ENCODE measurements at places on chromosomes 11 and 22. TPM values are rescaled to one million over a fixed set of nuclear protein-coding genes. Genes with fewer than 3 reads are reported as not detected.
A peak's percentile ranks its signal among the peaks of the same experiment; 100 is the strongest.

DNA sequence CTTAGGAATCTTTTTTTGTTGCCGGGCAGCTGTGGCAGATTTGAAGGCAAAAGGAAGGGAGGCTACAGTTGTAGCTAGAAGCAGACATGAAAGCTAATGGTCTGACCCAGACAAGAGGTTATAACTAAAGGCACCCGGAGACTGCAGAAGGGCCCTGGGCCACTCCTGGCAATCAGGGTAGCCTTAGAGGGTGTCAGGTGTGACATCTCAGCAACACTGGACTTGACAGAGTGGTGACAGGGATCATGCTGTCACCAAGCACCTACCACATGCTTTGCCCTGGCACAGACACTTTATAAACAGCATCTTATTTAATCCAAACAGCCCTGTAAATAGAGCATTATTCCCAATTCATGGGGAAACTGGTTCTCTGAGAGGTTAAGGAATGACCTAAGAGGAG lies 25.7 kb downstream of the TUB start:
- H3K27me3 ChIP-seq: no peaks in the 10 kb centered on the region
- no peak overlapping the region for H3K27ac ChIP-seq
- no peaks in the 10 kb centered on the region for H3K36me3 ChIP-seq
- H3K4me1 ChIP-seq: no peaks in the 10 kb centered on the region
- no peak for DNase-seq

- H3K4me1 ChIP-seq: no peaks in the 10 kb centered on the region
- H3K27ac ChIP-seq: no peak overlapping the region
- H3K4me3 ChIP-seq: no peak overlapping the region
- no peaks in the 10 kb centered on the region for H3K27me3 ChIP-seq
- no peaks in the 10 kb centered on the region for H3K36me3 ChIP-seq
Measured at GRCh38 chr22:27677905-27678458, 123.6 kb downstream of the MN1 start.

GNAZ gene
- 5.3 TPM for total RNA-seq

GRCh38 chr11:86043765-86044503 lies 24.9 kb downstream of the PICALM start:
- no peaks in the 10 kb centered on the region for H3K4me1 ChIP-seq
- no peak overlapping the region for H3K27ac ChIP-seq
- H3K27me3 ChIP-seq: no peaks in the 10 kb centered on the region
- no peak for DNase-seq
- H3K4me3 ChIP-seq: no peak overlapping the region

- H3K4me1 ChIP-seq: no peaks in the 10 kb centered on the region
- no peak for DNase-seq
- no peaks in the 10 kb centered on the region for H3K36me3 ChIP-seq
- H3K27ac ChIP-seq: no peak overlapping the region
Measured at GRCh38 chr11:15534266-15534665, 419.5 kb downstream of the INSC start.

DNA sequence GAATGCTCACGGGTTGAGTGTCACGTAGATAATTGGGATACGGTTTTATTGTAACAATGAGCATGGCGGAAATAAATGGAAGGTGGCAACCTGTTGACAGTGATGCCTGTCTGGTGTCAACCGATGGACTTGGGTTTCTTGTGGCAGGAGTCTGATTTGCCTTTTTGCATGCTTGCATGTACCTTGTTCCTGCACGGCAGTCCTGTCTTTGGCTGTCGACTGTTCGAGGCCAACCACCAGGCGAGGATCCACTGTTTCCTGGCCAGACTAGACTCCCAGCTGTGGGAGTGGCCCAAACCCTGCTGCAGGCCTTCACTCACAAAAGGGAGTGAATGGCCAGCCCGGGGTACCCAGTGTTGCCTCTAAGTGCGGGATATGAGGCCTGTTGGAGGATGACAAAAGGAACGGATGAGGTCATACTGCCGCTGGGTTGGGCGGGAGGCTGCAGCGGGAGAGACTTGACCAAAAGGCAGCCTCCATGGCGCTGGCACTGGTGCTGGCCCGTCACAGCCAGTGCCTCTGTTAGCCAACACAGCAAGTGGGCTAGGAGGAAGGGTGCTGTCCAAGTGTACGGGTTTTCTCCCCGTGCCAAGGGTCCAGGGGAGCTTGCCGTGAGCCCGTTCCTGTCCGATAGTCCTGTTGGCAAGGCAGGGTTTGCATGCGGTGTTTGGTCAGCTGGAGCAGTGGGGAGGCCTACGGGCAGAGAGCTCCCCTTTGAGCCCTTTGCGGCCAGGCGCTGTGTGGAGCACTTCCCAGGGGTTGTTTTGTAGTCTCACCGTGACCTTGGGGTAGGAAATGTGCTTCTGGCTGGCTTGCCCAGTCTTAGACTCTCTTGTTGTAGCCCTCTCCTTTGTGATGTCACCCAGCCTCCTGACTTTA lies 974 bp downstream of the DGCR8 start:
- no peaks in the 10 kb centered on the region for H3K27me3 ChIP-seq
- H3K36me3 ChIP-seq: no peaks in the 10 kb centered on the region
- peak overlapping the region; percentile 81 for H3K4me3 ChIP-seq
- peaks cover 4% of the 10 kb centered on the region for H3K4me1 ChIP-seq

- no peaks in the 10 kb centered on the region for H3K4me1 ChIP-seq
- H3K36me3 ChIP-seq: no peaks in the 10 kb centered on the region
- H3K4me3 ChIP-seq: no peak overlapping the region
- DNase-seq: no peak
Measured at GRCh38 chr11:10970926-10971325, 113.1 kb upstream of the ZBED5 start.

DNA sequence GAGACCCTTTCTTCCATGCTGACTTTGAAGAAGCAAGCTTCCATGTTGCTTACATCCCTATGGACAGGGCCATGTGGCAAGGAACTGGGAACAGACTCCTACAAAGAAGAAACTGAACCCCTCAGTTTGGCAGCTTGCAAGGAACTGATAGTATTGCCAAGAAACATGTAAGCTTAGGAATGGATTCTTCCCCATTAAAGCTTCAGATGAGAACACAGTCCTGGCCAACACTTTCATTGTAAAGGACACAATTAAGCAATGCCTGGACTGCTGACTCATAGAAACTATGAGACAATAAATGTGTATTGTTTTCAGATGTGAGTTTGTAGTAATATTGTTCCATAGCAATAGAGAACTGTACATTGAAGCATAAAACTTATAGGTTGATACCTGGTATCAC lies 82.4 kb downstream of the AASDHPPT start:
- no peaks in the 10 kb centered on the region for H3K36me3 ChIP-seq
- no peaks in the 10 kb centered on the region for H3K4me1 ChIP-seq
- DNase-seq: no peak
- H3K4me3 ChIP-seq: no peak overlapping the region
- no peak overlapping the region for H3K27ac ChIP-seq

MMP13 gene
- total RNA-seq: not detected

GRCh38 chr11:33507967-33508366 lies 192.7 kb downstream of the C11orf91 start:
- no peaks in the 10 kb centered on the region for H3K27me3 ChIP-seq
- no peak for DNase-seq
- H3K4me1 ChIP-seq: no peaks in the 10 kb centered on the region
- H3K4me3 ChIP-seq: no peak overlapping the region

- peaks cover 5% of the 10 kb centered on the region for H3K27me3 ChIP-seq
- DNase-seq: no peak
- no peaks in the 10 kb centered on the region for H3K36me3 ChIP-seq
- H3K27ac ChIP-seq: no peak within 1 kb of the TSS
Measured at GRCh38 chr11:74731301-74732094, at the start of gene CHRDL2. CHRDL2 (minus strand) TSS chr11:74731426; CDS start chr11:74730888, 538 bp downstream.

OR56A1 gene
- not detected for total RNA-seq

DEFB131B gene
- total RNA-seq: not detected

DNA sequence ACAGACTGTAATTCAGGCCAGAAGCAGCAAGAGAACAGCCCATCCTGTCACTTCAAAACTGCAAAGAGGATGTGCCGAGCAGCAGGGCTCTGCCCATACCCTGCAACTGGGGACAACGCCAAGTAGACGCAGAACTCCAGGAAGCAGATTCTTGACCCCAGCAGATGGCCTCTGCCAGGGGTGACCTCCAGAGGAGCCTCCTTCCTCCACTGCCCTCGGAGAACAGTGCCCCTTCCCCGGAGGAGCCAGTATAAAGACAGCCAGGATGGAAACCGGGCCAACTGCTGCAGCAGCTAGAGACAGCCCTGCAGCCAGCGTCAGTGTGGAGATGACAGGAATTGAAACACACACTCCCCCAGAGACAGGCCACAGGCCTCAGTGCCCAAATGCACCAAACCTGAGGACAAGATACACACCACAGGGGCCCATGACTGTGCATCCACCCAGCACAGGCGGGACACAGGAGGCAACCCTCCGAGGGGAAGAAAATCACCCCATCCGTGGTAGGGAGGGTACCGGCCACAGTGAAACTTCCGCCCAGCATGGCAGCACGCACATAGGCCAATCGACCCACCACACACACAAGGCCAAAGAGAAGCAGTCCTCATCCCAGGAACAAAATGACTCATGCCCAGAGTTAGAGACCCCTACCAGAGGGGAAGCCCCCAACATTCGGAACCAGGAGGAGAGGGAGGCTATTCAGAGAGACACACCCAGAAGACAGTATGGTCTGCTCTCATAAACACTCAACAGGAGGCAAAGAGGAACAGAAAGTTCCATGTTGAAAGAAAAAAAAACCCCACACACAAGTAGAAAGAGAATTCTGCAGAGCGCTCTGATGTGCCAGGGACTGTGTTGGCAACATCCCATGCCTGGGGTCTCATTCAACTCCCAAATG lies 5.6 kb downstream of the AHNAK start:
- no peak for DNase-seq
- H3K36me3 ChIP-seq: no peaks in the 10 kb centered on the region
- H3K27me3 ChIP-seq: no peaks in the 10 kb centered on the region

PRR5 gene
- total RNA-seq: 23.7 TPM

GRCh38 chr11:134025082-134025429 lies 43.8 kb upstream of the JAM3 start:
- no peak for DNase-seq
- H3K27ac ChIP-seq: no peak overlapping the region
- no peak overlapping the region for H3K4me3 ChIP-seq

GRCh38 chr11:10886652-10887250 lies 28.9 kb upstream of the ZBED5 start:
- H3K4me1 ChIP-seq: no peaks in the 10 kb centered on the region
- H3K4me3 ChIP-seq: no peak overlapping the region
- DNase-seq: no peak
- no peaks in the 10 kb centered on the region for H3K27me3 ChIP-seq
- no peaks in the 10 kb centered on the region for H3K36me3 ChIP-seq
- H3K27ac ChIP-seq: no peak overlapping the region

DNA sequence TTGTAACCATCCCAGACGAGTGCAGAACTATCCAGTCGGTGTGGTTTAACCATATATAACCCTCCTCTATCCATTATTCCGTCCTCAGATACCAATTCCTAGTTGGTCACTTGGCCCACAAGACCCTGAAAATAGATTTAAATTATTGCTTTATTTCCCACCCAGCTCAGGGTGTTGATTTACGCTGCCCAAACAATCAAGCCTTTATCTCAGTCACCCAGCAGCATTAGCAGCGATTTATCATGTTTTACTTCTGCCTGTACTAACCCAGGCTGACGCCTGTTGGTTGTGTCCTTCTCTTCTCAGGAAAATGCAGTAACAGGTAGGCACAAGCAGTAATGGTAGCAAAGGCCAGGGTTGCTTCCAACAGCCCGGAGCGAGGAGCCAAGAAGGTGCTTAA lies 81.2 kb downstream of the DSCAML1 start:
- H3K27me3 ChIP-seq: no peaks in the 10 kb centered on the region
- H3K4me3 ChIP-seq: no peak overlapping the region
- no peaks in the 10 kb centered on the region for H3K4me1 ChIP-seq
- no peak overlapping the region for H3K27ac ChIP-seq
- no peak for DNase-seq

All from breast epithelium (tissue), 4 donors.